ENCODE measurements at places on chromosomes 1 and 21.

DNA sequence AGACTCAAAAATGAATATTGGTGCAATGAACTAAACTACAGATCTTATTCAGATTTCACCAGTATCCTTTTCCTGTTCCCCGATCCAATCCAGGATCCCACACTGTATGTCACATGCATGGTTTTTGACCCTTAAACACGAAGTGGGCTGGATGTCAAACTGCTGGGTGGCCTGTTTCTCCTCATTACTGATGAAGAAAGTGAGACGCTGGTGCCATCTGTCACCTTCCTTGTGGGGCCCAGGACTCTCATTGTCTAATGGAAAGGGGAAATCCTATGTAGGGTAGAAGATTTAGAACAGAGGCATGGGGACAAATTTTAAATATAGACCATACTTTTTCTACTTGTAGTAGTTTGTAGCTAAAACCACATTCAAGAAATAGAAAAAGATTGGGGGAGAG, 56.2 kb downstream of the DISC1 start:
- DNase-seq, result no peak

DNA sequence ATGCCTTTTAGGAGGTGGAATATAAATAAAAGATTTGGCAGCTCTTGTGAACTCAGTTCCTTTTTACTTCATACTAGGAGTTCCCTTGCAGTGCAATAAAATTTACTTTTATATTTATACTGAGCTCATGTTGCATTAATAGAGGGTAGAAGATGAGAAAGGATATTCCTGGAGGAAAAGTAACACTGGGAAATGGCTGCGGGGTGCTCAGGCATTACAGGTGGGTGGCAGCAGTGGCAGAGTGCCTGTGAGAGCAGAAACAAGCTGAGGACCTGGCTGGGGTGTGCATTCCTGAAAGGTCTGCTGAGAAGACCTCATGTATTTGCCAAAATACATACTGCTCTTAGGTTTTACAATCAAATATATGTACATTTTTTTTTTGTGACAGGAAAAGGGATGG, 126.9 kb downstream of the COQ8A start:
- DNase-seq, result no peak

GRCh38 chr1:84674705-84675104, 15.6 kb downstream of the SSX2IP start:
- no peak for DNase-seq

GRCh38 chr1:36871146-36871971, 163.0 kb downstream of the GRIK3 start:
- no peak for DNase-seq

DNA sequence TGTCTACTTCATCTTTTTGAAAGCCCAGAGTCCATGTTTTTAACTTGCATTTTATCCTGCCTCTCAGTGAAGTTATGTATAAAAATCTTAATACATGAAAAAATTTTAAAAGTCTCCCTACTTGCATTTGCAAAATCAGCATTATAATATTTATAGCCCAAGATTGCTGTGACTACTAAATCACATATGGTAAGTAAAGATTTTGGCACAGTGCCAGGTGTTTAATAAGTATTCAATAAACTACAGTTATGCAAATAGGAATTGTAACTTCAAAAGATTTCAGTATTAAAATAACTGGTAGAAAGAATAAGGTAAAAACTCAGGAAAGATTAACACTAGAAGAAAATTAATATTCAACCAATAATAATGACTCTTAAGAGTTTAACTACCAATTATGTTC, 641.7 kb downstream of the LRRIQ3 start:
- DNase-seq, result no peak

DNA sequence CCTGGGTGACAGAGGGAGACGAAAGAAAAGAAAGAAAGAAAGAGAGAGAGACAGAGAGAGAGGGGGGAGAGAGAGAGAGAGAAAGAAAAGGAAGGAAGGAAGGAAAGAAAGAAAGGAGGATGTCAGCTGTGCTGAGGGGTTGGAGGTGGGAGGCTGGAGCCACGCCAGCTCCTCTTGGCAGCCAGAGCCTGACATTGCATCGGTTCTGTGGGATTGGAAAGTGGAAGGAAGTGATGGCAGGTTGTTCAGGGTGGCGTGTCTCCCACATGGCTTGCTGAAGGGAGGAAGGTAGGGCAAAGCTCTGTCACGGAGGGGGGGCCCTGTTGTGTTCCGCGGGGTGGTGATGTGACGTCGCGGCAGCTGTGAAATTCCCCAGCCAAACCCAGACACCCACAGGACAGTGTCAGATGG, 30.7 kb downstream of the EIF2D start:
- DNase-seq, result no peak

GRCh38 chr1:181984006-181984405, 77.5 kb downstream of the ZNF648 start:
- DNase-seq, result no peak

- peak; percentile 54 for DNase-seq
Observed at GRCh38 chr21:43209575-43210453, 41.0 kb downstream of the CRYAA start.

GRCh38 chr1:43834280-43835081, 99.1 kb upstream of the ARTN start:
- DNase-seq, result peak; percentile 80

DNA sequence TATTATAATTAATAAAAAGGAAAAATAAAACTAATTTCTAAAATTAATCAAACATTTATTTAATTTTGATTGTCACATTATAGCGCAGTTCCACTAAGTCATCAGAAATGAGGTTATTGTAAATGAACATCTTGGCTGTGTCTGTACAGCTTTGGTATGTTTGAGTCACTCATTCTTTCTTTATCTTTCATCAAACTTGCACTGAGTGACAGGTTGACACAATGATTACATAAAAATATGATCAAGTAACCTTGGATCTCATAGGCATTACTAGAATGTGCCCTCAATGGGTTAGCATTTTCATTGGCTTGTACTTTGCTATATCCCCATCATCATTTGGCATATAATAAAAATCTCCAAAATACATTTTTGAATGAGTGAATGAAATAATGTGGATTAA, 1353.2 kb upstream of the ADGRL2 start:
- peak; percentile 12 for DNase-seq

GRCh38 chr1:210262897-210263272, 30.3 kb downstream of the SERTAD4 start:
- DNase-seq, result peak; percentile 87

- DNase-seq, result peak; percentile 90
Observed at GRCh38 chr1:243596431-243597062, 253.5 kb downstream of the AKT3 start.

DNA sequence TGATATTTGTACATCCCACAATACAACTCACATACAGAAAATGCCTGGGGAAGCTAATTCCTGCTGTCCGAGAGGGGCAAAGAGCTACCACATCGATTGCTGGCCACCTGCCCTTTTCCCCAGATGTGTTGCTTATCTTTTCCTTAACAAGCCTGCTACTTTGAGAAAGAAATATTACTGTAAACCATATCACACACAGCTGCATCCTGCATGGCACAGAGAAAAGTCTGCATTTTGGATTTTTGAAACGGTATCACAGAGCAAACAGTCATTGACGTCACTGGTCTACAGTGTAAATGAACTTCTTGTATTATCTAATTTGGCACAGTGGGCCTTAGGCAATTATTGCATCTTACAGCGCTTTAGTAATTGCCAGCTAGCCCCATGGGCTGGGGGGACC, 164.7 kb downstream of the CLIC6 start:
- DNase-seq, result no peak

GRCh38 chr1:27099587-27100334, 55.2 kb downstream of the SLC9A1 start:
- peak; percentile 90 for DNase-seq

DNA sequence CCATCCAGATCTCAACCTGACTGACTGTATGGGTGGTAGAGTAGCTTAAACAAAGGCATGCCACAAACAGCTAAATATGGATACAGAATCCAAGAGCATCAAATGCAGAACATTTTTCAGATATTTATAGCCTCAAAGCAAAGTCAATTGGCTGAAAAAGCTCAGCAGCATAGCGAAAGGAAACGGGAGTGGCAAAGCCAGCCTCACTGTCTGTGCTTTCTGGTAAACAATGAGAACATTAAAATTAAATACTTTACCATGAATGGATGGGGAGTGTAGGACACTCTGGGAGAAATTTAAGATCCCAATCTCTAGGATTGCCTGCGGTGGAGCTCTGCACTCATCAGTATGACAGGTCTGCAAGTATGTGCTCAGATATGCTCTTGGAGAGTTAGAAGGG, 4.4 kb downstream of the RASAL2 start:
- DNase-seq, result peak; percentile 75

DNA sequence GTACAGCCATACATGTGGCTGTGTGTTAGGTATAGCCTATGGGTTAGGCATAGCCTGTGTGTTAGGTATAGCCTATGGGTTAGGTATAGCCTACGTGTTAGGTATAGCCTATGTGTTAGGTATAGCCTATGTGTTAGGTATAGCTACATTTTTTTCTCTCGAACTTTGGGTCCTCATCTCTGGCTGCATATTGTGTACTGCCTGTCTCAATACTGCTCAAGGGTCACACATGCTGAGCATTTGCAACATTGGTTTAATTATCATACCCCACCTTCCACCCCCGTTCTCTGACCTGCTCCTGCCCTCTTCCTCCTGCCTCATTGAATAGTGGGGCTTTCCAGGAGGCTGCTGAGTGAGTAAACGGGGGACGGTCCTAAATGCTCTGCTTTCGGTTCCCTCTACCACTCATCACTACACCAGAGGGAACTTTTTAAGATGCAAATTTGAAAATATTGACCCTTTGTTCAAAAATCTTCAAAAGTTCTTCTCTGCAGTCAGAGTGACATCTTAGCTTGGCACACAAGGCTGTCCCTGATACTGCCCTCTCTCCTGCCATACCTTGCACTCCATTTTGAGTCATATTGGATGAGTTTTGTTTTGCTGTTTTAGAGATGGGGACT, 17.8 kb downstream of the OR2B11 start:
- no peak for DNase-seq

- DNase-seq, result no peak
Observed at GRCh38 chr1:47459253-47459788, 21.5 kb downstream of the FOXD2 start.

DNA sequence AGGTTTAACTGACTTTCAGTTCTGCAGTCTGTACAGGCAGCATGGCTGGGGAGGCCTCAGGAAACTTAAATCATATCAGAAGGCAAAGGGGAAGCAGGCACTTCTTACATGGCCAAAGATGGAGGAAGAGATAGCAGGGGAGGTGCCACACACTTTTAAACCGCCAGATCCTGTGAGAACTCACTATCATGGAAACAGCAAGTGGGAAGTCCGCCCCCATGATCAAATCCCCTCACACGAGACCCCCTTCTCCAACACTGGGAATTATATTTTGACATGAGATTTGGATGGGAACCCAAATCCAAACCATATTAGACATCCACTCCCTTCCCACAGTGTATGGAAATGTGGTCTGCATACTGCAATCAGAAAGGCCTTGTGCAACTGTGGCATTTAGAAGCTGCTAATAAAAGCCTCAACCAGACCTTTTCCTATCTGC, 148.2 kb downstream of the FCRL5 start:
- no peak for DNase-seq

- no peak for DNase-seq
Observed at GRCh38 chr1:27090911-27091310, 64.0 kb downstream of the SLC9A1 start.

DNA sequence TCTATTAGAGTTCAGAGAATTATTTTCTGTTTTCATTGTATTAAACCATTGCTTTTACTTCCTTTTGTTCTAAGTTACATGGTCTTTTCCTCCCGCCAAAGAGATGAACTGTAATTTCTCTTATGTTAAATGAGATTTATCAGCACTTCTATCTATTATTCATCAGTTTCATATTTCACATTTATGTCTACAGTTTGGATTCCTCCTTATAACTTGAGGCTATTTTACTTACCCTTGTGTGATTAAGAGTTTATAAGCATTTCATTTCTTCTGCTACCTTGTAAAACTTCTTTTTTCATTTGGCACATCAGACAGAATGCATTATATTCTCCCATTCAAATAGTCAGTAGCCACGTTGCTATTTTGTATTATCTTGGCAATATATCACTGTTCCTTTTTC, 248.2 kb downstream of the PLA2G4A start:
- DNase-seq, result no peak

DNA sequence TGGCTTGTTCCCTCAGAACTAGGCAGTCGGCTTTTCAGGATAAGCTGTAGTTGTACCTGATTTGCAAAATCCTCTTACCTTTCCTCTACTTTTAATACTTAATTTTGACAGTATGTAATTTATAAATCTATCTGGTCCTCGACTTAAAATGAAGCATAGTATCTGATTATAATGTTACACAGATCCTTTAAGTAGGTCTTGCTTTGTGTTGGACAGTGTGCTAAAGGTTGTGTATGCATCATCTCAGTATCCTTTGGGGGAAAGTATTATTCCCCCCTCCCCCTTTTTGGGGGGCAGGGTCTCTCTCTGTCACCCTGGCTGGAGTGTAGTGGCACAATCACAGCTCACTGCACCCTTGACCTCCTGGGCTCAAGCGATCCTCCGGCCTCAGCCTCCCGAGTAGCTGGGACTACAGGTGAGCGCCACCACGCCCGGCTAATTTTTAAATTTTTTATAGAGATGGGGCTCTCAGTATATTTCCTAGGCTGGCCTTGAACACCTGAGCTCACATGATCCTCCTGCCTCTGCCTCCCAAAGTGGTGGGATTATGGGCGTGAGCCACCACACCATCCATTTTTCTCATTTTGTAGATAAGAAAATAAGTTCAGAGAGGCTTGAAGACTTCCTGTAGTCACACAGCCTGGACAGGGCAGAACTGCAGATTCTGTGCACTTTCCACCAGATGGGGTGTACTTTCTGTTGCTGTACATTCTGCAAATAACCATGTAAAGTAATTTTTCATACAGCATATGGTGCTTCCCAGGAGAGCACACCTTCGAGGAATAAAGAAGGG, 791 bp upstream of the STX6 start:
- no peak for DNase-seq

DNA sequence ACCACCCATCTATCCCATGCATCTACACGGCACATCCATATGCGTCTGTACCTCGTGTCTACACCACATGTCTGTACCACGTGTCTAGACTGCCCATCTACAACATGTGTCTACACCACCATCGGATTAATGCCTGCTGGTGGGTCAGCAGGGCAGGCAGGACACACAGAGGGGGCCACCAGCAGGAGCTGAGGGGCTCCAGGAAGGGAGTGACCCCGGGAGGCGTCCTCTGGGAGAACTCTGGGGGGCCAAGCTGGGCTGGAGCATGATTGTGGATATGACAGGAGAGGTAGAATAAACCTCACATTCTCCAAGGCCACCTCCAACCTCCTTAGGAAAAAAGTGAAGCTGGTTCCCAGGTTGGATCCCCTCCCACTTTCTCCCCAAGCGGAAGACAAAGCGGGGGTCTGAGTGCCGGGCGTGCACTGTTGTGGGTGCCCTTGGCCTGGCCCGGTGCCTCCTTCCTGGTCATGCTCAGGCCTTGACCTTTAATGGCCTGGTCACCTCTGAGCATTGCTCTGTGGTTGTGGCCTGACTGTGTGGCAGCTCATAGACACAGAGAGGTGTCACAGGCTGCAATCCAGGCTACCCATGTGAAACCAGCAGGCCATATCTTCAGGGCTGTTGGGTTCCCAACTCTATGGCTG, 881 bp upstream of the ACTRT2 start:
- DNase-seq, result no peak
